ENCODE measurements at places on chromosomes 6 and 20. TPM values are rescaled to one million over a fixed set of nuclear protein-coding genes. Genes with fewer than 3 reads are reported as not detected.

The WFDC5 gene
- not detected for polyA plus RNA-seq

The OR2B6 gene
- polyA plus RNA-seq: 15.2 TPM

The GLP1R gene
- not detected for polyA plus RNA-seq

The BMP7 gene
- not detected for polyA plus RNA-seq

The NHSL1 gene
- not detected for polyA plus RNA-seq

The BTN1A1 gene
- not detected for polyA plus RNA-seq

The EEF1E1 gene
- polyA plus RNA-seq: 302 TPM

The MMP24 gene
- not detected for polyA plus RNA-seq

All from K562 (cell line).